NCI-H510A treated with DMSO at 0.1 percent for 48 hours (cell line): ENCODE measurements at places on chromosomes 4 and X.
A peak's percentile ranks its signal among the peaks of the same experiment; 100 is the strongest.

GRCh38 chrX:114766541-114766940 lies 182.7 kb downstream of the HTR2C start:
- no peak for DNase-seq

GRCh38 chrX:45172890-45173289 lies 27.8 kb downstream of the DIPK2B start:
- DNase-seq, result no peak

DNA sequence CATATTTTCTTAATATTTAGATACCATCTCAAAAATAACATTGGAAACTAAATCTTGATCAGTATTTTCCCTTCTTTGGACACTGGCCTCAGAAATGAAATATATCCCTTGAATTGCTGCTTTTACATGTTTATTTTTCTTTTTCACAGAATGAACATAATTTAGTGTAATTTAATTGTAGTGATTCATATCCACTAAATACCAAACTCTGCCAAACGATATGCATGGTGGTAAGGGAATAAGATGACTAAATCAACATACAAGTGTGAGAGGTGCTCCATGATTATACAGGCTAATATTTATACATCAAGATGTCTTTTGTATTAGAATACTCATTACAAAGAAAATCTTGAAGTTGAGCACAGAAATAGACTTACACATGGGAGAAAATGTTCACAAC lies 216.8 kb upstream of the PACRGL start:
- no peak for DNase-seq

DNA sequence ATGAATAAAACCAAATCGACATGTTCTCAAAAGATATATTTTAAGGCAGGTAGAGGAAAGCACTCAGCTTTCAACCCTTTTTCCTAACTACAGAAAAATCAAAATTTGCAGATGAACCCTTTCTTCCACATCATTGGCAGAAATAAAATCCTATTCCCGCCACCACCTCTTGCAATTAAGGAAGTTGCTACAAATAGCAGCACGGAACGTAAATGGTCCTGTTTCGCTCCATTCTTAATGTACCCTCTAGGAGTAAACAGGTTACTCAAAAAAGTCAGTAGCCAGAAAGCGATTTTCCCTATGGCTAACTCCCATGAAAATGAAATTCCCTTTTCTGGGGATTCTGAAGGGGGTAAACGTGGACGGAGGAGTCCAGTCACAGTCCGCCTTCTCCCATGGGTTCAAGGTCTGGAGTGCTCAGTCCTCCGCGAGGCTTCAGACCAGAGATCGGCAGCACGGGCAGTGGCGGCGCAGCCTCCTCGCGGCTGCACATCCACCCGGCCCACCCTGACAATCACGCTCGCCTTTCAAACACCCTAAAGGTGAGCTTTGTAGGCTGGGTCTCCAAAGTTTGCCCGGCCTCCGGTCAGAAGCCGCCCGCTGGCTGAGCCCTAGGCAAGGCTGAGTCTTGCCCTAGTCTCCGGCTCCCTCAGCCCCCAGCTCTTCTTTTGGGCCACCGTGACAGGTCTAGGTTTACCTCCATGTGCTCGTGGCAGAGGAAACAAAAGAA lies 1.8 kb downstream of the ATP11C start:
- DNase-seq, result peak; percentile 14

GRCh38 chr4:143354990-143355389 lies 18.3 kb downstream of the GAB1 start:
- no peak for DNase-seq

DNA sequence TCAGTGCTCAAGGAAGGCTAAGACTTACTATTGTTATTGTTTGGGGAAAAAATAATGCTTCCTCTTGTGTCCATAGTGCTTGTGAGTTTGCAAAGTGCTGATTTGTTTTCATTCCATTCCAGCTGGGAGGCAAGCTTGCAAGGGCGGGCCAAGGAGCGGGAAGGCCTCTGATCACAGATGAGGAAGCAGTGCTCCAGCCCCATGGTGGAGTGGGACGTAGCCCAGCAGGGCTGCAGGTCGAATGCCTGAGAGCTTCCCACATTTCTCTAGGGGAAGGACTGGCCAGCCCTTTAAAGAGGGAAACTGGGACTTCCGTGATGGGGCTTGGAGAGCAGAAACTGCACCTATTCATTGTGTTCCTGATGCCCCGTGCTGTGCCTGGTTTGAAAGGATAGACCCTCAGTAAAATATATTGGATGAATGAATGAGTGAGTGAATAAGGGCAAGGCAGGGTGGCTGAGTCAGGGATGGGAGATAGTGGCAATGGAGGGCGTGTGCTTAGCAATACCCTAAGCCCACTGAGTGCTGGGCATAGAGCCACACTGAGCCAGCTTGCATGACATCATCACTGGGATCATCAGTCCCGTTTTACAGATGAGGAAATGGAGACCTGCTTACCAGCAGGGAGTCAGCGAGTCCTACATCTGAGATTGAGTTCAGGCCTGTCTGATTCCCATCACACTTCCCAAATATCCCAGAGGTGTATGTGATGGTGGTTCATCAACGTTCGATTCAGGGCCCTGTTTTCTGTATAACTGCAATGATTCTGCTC lies 17.9 kb upstream of the NSG1 start:
- no peak for DNase-seq

- no peak for DNase-seq
Observed at GRCh38 chr4:88158489-88159228, at the start of gene ABCG2. Gene ABCG2, minus strand, starts transcription at chr4:88158639. Its CDS starts 18,644 bp downstream, at chr4:88139995.

- DNase-seq, result no peak
Observed at GRCh38 chr4:159400558-159401225, 297.8 kb downstream of the RAPGEF2 start.

DNA sequence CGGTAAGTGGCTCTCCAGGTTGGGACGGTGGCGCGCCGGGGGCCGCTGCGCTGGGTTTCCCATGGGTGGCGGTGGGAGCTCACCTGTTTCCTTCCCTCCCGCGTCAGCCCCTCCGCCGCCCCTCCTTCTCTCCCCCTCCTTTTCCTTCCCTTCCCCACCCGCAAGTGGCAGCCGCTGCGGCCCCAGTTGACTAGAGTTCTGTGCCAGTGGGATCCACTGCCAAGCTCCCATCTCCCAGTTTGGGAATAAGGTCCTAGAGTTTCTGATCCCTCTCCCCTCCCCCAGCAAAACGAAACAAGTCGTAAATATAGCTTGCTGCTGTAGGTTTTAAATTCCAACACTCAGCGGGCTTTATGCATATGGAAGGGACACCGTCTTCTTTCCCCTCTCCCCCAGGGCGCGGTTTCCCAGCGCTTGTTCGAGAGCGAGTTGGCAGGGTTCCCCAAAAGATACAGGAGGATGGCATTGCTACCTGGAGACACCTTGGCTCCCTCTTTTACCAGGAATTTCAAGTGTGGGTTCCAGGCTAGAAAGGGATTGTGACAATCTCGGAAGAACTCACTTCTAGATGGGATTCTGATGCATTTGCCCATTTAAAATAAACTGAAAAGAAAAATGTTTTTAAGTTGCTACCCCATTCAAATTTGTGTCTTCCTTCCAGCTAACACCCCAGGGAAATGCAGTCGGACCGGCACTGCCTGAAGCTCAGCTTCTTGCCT lies 1.2 kb downstream of the TLL1 start:
- DNase-seq, result no peak

DNA sequence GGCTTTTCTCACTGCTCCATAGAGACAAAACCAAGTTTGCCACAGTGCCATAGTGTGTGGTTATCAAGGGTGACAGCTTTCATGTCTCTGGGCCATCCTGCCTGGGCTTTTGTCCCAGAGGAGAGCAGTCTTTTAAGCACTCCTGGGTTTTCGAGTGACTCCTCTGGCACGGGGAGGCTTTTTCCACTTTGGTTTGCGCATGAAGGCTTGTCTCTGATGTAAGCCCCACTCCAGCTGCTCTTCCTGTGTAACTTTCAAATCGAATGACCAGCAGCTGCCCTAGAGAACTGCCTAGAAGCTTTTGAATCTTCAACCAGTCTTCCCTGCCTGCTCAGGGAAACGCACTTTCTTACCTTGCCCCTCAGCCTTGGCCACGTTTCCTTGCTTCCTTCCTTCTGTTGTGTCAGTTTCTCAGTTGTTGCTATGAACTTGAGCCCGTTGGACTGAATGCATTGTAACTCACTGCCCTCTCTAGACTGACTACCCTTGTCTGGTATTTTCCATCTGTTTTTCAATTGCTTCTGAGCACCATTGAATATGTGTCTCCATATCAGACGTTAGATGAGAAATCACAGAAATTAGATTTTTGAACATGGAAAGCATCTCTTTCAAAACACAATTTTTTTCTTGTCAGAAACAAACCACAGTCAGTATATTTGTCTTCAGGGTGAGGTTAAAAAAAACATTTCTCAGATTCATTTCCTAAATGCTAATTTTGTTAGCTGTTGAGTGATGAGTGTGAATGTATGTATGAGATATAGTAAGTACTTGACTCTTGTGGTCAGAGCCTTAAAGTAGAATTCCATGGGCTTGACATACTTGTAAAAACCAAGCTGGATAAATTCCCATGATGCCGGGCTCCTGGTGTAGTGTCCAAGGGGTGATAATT lies 45.3 kb downstream of the SLC9A6 start:
- DNase-seq, result no peak

DNA sequence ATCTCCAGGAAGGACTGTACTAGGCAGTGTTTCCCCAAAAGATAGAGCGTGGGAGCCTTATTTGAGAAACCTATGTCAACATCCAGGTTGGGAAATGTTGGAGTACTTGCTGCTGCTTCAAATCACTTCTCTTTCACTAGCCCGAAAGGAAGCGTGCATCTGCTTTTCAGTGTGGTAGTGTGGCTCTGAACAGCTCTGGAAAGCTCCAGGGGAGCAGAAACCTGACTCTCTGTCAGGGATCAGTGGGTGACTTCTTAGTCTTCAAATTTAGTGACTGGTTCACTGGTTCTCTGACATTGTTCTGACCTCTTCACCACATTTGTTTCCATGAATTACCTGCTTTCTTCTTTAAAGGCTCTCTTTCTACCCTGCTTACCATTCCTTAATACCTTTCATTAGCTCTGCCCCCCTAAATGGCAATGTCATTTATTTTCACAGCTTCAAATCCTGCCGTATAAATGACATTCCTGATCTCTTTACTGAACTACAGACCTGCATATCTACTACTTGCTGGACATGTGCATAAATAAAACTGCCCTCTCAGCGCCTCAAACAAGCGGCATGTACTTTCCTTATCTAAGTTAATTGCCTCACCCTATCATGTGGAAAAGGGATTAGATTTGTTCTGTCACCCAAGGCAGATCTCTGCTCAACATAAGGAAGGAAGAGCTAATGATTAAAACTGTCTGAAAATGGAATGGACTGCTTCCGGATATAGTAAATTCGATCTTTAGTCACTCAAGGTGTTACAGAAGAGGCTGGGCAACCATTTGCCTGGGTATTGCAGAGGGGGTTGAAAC lies 37.0 kb downstream of the DLG3 start:
- no peak for DNase-seq

DNA sequence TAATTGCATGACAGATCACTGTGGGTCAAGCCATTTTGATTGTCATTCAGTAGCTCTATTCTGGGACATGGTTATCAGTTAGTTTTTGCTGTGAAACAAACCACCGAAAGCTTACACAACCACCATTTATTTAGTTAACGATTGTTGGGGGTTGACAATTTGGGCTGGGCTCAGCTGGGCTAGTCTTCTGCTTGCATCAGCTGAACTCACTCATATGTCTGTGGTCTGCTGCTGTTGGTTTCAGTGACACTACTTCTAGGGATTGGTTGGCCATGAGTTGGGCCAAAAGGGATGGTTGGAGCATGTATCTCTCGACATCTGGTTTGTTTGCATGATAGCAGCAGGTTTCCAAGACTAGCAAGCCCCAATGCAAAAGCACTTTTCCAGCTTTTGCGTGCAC lies 5.3 kb upstream of the SMIM10 start:
- DNase-seq, result no peak

DNA sequence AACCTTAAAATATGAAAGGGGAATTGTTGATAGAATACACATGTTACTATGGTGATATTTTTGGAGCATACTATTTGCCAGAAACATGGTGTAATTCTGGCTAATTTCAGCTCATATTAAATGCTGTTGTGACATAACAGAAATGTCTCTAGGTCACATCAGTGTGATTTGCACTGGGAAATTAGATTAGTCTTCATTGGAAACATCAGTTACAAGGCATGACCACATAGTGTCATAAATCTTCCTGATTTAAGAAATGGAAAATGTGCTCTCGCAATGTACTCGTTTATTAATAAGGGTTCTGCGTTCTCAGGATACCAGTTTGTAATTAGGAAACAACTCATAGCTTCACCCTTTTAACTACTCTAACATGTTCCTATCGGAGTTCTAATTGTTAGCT lies 72.9 kb upstream of the GYPA start:
- no peak for DNase-seq

DNA sequence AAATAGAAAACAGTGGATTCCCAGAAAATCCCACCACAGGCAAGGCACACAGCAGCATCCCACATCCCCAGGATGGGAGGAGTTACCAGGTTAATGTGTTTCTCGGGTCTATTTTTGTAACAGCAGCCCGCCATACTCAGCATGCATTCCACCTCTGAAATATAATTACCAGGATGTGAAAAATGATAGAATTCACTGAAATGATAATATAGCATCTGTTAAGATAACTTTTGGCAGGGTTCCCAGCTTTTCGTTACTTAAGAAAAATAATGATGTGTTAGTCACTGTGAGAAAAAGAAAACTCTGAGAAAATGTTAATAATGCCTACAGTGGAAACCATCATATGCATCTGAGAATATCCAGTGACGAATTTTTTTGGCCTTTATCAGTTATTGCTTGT lies 87.1 kb downstream of the VCX2 start:
- no peak for DNase-seq

GRCh38 chr4:100935090-100935489 lies 412.2 kb downstream of the PPP3CA start:
- no peak for DNase-seq

GRCh38 chr4:134243742-134244713 lies 42.4 kb upstream of the PABPC4L start:
- no peak for DNase-seq

- no peak for DNase-seq
Observed at GRCh38 chr4:96952610-96953009, 1112.7 kb downstream of the PDHA2 start.

DNA sequence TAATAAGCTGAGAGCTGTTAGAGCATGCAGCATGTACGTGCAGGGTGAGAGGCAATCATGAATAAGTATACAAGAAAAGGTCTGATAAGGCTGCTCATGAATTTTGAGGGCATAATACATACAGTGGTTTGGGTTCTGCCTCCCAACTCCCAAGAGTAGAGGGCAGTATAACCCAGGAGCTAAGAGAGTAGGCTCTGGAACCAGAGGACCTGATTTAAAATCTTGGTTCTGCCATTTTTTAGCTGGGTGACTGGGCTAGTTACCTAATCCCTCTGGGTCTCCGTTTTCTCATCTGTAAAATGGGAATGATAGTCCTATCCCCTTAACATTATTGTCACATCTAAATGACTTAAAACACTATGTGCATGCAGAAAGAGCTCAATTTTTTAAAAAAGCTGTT lies 85.3 kb downstream of the LNX1 start:
- no peak for DNase-seq
